Foreskin keratinocyte (primary cell): ENCODE measurements at places on chromosomes 16 and 17.

- DNase-seq = no peak
Observed at GRCh38 chr17:16329519-16330271, 23.6 kb downstream of the CENPV start.

- DNase-seq = no peak
Observed at GRCh38 chr16:47142486-47142820, 1.3 kb downstream of the NETO2 start.

DNA sequence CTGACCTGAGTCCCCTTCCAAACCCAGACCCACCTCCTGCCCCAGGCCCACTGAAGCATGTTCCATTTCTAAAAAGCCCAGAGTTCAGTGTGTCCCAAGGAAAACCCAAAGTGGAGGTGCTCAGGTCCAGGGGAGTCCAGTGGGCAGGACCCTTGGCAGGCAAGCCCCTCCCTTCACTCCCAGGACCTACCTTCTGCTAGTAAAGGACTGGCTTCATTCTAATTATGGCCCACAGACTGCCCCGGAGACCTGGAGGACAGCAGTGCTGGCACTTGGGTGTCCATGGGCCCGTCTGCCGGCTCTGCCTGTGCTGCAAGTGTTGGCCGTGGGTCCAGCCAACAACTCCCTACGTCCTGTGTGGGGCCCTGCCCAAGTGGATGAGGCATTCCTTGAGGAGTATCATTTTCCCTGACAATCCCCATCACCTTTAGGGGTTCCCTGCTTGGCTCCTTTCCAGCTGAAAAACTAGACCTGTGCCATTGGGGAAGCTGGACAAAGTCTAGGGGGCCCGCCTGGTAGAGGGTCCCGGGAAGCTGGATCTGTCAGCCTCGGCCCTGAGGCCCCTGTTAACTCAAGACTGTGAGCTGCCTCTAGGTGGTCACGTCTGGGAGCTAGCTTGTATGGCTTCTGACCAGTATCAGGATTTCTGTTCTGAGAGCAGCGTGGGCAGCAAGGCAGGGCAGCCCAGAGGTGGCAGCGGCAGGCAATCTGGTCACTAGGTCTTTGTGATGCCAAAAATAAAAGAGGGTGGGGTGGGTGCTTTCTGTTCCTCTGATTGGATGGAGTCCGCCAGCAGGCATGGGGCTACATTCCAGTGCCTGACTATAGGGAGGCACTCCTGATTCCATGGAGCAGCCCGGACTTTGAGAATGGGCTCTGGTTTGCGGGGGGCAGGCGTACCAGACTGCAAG is 8.2 kb downstream of the CBX2 start:
- DNase-seq = no peak

- no peak for DNase-seq
Observed at GRCh38 chr17:79923974-79924638, 84.9 kb upstream of the CBX4 start.

DNA sequence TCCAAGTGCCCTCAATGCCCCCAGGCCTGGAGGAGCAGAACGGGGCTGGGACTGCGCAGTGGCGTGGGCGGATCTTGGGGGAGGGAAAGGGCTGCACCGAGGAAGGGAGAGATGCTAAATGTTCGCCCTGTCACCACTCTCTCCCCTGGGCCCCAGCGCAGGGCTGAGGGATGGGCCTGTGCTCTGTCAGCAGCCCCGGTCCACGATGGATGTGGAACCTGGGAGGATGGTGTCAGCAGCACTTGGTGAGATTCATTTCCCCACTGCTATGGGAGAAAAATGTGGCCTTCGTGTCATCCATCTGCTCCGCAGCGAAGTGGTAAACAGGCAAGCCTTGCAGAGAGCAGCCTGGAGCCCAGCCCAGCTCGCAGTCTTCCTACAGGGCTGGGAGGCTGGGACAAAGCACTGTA is 72.0 kb downstream of the TMEM132E start:
- no peak for DNase-seq

DNA sequence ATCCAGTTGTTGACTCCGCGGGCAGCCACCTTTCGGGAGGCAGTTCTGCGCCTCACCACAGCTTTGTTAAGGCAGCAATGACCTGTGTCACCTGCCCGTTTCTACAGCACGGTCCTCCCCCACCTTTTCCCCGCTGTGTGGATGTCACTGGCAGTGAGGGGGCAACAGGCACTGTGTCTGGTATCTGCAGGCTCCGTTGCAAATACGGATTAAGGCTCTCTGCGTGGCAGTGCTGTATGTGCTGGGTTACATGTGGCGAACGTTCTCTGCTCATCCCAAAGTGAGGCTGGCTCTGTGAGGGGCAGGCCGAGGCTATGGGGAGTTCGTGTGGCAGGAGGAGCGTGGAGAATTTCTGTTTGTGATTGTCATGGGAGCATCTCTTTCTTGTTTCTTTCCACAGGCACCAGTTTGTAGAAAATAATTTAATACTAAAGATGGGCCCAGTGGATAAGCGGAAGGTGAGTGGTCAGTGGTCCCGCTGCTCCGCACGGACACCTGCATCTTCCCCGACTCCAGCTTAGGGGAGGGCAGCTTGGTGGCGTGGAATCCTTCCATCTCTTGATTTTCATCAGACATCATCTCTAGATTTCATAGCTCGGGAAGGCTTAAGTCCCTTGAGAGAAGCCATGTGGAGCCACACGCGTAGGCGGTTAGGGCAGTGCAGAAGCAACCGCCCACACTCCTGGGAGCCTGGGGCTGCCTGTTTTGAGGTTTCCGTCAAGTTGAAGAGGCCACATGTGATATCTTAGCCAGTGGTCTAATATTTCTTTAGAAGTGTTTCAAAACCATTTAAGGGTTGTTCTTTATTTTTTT is 57.8 kb downstream of the PDPK1 start:
- no peak for DNase-seq
